T47D (cell line): ENCODE measurements at places on chromosomes 6 and 20.
A peak's percentile ranks its signal among the peaks of the same experiment; 100 is the strongest.

GRCh38 chr6:7939864-7940228 lies 29.3 kb upstream of the TXNDC5 start:
- DNase-seq = no peak

- DNase-seq = no peak
Measured at GRCh38 chr6:72733045-72733444, 111.2 kb downstream of the KCNQ5 start.

- no peak for DNase-seq
Measured at GRCh38 chr6:136658711-136659110, 108.5 kb upstream of the MAP7 start.

- DNase-seq = no peak
Measured at GRCh38 chr6:116439522-116440051, 21.6 kb upstream of the CALHM6 start.

GRCh38 chr20:50138479-50139393 lies 14.8 kb downstream of the PEDS1 start:
- no peak for DNase-seq

- peak; percentile 77 for DNase-seq
Measured at GRCh38 chr6:1624851-1625781, 15.4 kb downstream of the FOXC1 start.

DNA sequence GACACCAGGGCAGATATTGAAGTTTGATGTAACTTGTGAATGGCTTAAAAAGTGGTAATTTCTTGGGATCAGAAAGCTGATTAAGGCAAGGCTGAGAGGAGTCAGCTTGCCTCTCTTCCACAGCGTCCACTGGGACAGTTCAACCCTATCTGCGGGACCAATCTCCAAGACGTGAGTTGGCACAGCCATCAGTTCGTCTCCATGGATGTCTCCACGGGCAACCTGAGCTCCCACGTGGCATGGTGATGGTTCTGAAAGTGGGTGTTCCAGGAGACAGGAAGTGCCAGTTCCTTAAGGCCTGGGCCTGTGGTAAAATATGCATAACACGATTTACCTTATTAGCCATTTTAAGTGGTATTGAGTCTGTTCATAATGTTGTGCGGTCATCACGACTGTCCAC lies 67.9 kb upstream of the BHLHE23 start:
- no peak for DNase-seq

- DNase-seq = no peak
Measured at GRCh38 chr20:47586649-47587294, 85.1 kb downstream of the NCOA3 start.

DNA sequence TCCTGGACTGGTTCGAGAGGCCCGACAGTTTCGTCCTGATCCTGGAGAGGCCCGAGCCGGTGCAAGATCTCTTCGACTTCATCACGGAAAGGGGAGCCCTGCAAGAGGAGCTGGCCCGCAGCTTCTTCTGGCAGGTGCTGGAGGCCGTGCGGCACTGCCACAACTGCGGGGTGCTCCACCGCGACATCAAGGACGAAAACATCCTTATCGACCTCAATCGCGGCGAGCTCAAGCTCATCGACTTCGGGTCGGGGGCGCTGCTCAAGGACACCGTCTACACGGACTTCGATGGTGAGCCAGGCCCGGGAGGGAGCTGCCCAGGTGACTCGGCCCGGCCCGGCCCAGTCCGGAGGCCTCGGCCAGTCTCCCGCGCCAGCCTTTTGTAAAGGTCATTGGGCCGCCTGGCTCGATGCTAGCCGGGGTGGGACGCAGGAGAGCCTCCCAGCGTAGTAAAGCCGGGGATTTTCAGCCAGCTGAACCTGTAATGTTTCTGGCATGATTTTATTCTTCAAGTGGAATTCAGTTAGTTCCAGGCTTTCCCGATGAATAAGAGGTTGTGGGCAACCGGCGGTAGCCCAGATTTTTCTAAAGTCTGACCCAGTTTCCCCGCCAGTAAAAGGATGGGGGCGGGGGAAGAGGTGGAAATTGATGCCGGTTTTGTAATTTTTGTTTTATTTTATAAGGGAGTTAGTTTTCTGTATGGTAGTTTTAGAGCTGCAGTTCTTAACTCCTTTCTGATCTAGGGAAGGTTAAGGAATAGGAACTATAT lies 1.4 kb downstream of the PIM1 start:
- DNase-seq = no peak

DNA sequence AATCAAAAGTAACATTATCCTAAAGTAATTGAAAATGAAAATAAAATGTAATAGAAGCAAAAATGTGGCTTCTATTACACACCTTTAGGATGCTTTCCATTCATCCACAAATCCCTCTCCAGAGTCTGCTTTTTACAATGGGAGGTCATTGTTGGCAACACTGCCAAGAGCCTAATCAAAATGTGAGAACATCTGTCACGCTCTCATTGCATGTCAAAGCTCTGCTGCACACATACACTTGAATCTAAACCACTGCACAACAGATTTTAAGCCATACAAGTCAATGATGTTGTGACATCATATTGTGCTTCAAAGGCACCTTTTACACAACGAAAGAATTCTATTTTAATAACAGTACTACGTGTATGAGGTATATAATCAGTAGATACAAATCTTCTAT lies 82.1 kb downstream of the PREP start:
- no peak for DNase-seq

DNA sequence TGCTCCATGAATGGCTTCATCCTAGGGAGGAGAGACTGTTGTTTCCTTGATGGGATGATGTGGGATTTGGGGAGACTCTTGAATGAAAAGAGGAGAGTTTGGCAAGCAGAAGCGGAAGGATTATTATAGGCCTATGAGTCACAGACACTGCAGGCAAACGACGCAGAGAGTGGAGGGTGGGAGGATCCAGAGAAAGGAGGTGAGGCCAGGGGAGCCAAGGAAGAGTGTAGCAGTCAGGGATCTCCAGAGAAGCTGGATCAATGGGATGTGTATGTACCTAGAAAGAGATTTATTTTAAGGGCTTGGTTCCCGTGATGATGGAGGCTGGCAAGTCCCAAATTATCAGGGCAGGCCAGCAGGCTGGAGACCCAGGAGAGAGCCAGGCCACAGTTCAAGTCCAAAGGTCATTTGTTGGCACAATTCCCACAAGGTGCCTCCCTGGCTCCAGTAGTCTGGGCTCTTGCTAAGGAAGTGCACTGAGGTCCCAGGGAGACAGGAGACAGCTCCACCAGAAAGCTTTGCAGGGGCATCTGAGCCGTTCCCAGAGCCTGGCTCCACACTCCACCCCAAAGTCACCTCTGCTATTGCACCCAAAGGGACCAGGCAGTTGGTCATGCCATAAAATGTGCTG lies 76.0 kb downstream of the ADTRP start:
- no peak for DNase-seq

- no peak for DNase-seq
Measured at GRCh38 chr6:129717277-129717676, 7.3 kb upstream of the ARHGAP18 start.

- DNase-seq = no peak
Measured at GRCh38 chr20:22692119-22692475, 107.7 kb upstream of the FOXA2 start.

DNA sequence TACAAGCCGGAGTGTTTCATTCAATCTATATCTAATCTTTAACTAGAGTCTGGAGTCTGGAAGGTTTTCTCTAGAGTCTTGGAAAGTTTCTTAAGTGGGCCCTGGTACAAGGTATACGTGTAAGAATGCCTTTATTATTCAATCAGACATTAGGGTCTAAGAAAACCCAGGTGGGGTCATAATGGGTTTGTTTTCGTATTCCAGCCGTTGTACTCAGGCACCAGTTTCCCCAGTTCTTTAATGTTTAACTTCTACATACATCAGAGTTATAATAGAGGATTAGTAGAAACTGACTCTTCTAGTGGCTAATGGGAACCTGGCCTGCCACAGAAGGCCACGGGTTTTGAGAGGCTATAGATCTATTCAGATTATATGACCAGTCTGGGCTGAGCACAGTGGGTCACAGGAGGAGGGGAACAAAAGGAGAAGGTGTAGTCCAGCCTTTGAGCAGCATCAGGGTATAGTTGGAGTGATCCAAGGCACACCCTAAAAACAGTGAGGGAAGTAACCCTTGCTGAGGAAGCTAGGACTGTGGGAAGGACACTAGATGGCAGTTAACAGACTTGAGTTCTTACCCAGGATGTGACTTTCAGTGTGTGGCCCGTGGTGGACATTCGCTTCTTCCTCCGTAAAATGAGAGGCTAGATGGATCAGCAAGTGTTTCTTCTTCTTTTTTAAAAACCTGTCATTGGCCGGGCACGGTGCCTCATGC lies 15.5 kb downstream of the FAM83B start:
- DNase-seq = no peak

GRCh38 chr6:40960742-40961430 lies 78.1 kb downstream of the UNC5CL start:
- DNase-seq = no peak

- peak; percentile 33 for DNase-seq
Measured at GRCh38 chr6:53728570-53729194, 63.1 kb upstream of the KLHL31 start.

- DNase-seq = no peak
Measured at GRCh38 chr6:127397729-127398630, 54.6 kb upstream of the ECHDC1 start.

DNA sequence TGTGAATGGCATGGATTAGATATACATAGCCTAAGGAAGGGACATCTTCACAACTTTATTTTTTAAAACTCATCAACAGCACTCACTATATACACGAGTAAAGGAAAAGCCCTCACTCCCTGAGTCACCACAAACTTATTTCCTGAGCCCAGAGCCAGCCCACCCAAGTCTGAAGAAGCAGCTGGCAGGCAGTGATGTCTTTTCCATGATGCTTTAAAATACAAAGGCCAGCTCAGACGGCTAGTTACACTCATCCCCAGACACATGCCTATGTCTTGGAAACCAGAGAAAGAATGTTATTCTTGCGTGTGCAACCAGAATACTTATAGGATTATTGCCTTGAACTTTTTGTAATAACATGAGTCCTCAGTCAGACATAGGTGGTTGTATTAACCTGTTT lies 114.4 kb downstream of the ADGRG6 start:
- no peak for DNase-seq

DNA sequence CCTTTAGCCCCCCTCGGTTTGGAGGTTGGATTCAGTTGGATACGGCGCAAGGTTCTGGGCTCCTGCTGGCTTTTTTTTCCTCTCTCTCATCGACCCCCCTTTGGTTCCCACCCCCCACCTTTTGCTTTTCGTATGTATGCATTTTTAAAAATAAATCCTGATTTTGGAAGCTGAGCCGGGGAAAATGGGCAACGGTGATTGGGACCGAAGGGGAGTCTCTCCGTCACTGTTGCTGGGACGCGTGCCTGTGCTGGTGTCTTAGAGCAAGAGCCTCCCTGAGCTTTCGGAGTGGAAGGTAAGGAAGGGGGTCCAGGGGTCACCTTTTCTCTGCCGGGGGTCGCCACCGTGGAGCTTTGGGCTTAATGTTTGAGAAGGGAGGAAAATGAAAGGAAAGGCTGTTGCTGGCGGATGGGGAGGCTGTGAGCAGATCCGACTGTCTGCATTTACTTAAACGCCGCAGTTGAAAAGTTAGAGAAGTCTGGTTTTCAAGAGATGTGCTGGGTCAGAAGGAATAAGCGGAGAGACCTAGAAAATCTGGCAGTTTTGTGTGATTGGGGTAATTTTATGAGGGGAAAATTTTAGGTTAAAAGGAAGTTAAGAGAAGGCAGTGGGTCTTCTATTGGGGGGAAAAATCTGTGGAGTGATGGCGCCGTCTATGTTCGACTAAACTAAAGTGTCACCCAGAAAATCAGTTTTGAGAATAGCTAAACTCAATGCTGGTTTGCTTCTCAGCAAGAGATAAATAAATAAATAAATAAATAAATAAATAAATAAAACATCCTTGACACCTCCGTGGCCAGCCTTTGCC lies 828 bp downstream of the ADGRB3 start:
- DNase-seq = no peak

GRCh38 chr6:158464483-158464882 lies 95.4 kb upstream of the TMEM181 start:
- DNase-seq = no peak

GRCh38 chr20:59020938-59021551 lies 1.8 kb downstream of the TUBB1 start:
- DNase-seq = no peak

DNA sequence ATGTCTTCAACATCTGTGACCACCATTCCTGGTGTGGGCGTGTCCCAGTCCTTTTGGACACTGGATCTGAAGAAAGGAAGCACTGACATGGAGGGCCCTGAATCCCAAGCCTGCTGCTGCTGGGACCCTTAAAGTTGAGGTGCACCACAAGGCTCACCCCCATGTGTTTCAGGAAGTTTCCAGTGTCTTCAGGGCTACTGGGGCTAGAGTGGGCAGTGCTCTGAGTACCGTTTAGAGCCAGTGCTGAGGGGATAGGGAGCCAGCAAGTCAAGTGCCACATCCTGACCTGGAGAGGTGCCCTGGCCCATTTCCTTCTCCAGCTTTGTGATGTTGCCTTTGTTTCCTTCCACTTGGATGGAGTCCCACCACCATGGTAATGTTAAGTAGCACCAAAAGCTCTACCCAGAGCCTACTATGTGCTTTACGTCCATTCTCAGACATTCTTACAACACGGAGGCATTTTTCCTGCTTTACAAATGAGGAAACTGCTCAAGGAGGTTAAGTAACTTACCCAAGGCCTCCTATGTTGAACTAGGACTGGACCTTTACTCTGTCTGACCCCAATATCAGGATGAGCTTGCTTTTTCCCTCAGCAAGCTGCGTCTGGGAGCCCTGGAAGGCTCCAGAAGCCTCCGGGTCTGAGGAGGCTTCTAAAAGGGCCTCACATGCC lies 552 bp upstream of the DEF6 start:
- no peak for DNase-seq

DNA sequence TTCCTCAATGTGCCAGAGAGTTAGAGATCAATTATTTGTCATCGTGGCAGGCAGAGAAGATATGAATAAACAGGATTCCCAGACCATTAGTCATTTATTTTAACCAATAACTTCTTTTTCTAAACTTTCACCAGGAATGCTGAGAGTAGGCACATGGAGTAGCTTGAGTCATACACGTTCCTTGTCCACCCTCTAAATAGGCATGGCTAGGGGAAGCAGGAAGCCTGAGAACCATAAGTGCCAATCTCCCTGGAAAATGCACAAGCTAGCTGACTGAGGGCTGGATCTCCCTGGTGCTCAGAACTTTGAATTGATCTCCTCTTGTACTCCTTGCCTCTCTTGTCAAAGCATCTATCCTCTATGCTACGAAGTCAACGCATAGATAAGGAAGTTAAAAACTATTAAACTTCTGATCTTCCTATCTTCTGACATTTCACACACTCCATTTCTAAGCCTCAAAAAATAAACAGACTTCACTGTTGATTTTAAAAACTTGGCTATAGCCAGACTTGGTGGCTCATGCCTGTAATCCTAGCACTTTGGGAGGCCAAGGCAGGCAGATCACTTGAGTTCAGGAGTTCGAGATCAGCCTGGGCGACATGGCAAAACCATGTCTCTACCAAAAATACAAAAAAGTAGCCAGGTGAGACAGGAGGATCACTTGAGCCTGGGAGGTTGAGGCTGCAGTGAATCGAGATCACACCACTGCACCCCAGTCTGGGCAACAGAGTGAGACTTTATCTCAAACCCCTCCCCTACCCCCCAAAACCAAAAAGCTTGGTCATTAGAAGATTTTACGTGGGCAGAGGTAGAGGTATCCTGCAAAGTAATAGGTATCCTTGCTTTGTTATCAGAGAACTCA lies 11.8 kb downstream of the ADTRP start:
- no peak for DNase-seq
